Pancreas (tissue), 10 donors: ENCODE measurements at places on chromosomes 7 and 10. TPM values are rescaled to one million over a fixed set of nuclear protein-coding genes. Genes with fewer than 3 reads are reported as not detected.

KIF11 gene
- 0.55 TPM for total RNA-seq

SMO gene
- 4.4 TPM for total RNA-seq

DNA sequence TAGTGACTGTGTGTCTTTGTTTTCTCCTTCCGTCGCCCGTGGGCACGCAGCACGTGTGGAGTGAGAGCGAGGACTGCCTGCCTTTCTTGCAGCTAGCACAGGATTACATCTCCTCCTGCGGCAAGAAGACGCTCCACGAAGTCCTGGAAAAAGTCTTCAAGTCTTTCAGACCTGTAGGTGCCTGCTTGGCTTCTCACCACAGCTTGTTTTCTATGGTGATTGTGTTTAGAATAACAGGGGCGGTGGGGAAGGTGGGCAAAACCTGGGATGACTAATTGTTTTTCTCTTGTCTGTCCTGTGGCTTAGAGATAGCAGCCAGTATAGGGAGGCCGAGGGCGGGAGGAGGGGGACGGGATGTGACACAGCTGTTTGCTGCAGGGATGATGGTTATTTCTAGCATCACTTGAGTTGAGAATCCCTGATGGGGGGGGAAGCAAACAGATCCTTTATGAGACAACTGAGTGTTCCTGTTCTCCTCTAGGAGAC lies 11.4 kb downstream of the MTURN start:
- DNase-seq: no peak

- DNase-seq: no peak
Observed at GRCh38 chr7:67413670-67414069, 417.0 kb downstream of the TYW1 start.

GRCh38 chr7:89887489-89887888 lies 266.8 kb upstream of the STEAP1 start:
- DNase-seq: no peak

GRCh38 chr7:41063116-41063515 lies 639.8 kb downstream of the INHBA start:
- no peak for DNase-seq

GRCh38 chr10:114420811-114421485 lies 16.6 kb upstream of the AFAP1L2 start:
- DNase-seq: no peak

GRCh38 chr10:129416956-129417765 lies 49.9 kb upstream of the MGMT start:
- no peak for DNase-seq

- peak; percentile 15 for DNase-seq
Observed at GRCh38 chr10:64159910-64160872, 639.0 kb downstream of the REEP3 start.

GRCh38 chr7:29255199-29255878 lies 60.8 kb downstream of the CHN2 start:
- no peak for DNase-seq
